ENCODE measurements at places on chromosomes 11 and 22.

GRCh38 chr11:67611165-67611564 is 4.4 kb downstream of the NDUFV1 start:
- no peak for DNase-seq

DNA sequence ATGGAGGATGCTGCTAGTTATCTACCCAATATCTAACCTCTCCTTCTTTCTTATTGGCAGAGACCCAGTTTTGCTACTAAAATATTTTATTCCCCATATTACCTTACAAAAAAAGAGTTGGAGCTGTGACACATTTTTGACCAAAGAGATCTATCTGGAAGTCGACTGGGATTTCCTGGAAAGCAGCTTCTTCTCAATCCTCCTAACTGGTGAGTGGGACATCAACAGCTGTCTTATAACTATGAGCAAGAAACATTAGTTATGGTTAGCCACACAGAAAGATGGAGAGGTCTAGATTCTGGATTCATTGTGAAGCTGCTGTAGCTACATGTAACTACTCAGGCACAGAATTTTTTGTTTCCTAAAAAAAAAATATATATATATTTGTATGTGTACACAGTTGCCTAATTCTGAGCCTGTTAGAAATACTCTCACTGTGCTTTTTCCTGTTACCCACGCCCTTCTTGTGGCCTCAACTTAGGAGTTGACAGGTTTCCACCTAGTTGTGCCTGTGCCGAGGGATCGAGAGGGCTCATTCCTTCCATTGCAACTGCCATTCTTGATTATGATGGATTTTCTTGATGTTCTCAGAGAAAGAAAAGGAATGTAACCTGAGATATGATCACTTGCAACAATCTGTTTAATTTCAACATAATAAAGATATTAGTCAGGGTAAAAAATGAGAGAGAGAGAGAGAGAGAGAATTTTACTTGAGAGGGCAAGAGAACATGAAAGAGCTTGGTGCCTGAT is 142.0 kb downstream of the SLC17A6 start:
- no peak for DNase-seq

- no peak for DNase-seq
Observed at GRCh38 chr11:123518496-123519054, 88.5 kb downstream of the GRAMD1B start.

- DNase-seq, result no peak
Observed at GRCh38 chr11:26964339-26964738, 29.6 kb upstream of the FIBIN start.

DNA sequence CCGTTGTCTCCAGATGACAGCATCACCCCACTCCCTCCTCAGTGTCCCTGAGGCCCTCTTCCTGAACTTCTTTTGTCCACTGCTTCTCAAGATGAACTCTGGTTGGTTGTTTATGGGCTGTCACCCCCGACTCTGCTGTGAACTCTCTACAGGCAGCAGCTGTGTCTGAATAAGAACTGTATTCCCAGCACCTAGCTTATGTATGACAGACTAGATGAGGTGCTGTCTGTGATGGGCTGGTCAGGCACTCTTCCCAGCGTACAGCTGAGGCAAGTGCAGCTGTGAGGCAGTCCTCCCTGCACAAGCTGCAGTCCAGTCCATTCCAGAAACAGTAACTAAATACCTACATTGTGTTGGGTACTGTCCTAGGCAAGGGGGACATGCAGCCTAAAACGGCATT is 111.4 kb upstream of the PITPNB start:
- DNase-seq, result no peak

GRCh38 chr11:72720784-72721183 is 31.4 kb downstream of the ARAP1 start:
- no peak for DNase-seq

GRCh38 chr11:9716275-9717039 is 52.6 kb downstream of the SWAP70 start:
- no peak for DNase-seq

DNA sequence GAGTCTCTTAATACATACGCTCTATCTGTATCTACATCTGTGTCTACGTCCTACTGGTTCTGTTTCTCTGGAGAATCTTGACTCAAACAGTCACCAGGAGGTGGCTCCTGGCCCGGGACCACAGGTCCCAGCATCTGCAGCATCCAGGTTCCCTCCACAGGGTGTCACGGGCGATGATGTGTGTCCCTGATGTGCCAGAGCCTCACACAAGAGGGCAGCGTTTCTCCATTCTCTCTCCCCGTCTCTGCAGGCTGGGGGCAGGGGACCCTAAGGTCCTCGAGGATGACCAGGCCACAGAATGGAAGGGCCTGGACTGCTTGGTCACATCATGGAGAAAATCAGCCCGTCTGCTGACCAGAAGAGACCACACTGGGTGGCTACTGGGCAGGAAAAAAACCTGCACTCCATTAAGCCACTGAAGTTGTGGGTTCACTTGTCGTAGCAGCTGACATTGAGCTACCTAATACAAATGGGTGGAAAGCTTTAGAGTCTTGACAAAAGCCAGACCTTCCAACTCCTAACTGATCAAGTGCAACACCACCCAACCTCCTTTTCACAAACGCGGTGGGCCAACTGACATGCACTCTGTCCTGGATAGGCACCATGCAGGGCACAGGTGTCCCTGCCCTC is 392.5 kb downstream of the CTTN start:
- no peak for DNase-seq

- DNase-seq, result no peak
Observed at GRCh38 chr11:65915821-65916251, 3.0 kb downstream of the C11orf68 start.

- no peak for DNase-seq
Observed at GRCh38 chr11:60933416-60934123, 9.3 kb downstream of the TMEM132A start.

GRCh38 chr11:129645943-129646342 is 169.7 kb upstream of the TMEM45B start:
- no peak for DNase-seq

DNA sequence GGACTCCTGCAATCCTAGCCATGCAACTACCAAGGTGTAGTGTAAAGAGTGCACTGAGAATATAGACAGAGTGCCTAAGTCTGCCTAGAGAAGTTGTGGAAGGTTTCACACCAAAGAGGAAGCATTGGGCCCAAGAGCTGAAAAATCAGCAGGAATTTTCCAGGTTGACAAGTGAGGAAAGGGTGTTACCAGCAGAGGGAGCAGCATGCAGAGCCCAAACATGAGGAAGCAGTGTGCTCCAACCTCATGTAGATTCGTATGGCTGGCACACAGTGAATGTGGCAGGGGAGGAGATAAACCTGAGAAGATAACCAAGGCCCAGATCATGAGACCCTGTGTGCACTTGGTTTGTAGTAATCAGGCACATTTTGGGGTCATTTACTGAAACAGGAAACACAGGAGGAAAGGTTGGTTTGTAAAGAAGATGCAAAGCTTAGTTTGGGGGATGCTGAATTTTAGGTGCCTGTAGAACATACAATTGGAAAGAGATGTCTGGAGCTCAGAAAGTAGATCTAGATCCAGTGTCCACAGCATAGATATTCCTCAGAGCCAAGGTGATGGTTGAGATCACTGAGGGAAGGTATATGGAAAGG is 1.7 kb downstream of the HPX start:
- peak; percentile 19 for DNase-seq

- no peak for DNase-seq
Observed at GRCh38 chr11:83158965-83159901, 2.3 kb downstream of the PCF11 start.

DNA sequence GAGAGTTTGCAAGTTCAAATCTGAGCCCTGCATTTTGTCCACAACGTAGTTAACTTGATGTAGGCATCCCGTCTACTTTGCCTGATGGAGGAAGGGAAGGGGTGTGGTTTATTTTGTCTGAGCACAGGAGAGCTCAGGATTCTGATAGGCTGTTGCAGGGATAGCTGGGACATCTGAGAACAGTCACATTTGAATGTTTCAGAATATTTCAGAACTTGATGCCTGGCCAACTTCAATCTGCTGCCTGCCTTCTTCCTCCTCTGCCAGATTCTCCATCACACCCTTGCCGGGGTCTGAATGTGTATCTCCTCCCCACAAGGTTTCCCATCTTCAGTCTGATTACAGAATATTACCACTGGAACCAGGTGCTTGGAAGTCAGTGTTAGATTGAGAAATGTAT is 51.6 kb downstream of the NTM start:
- no peak for DNase-seq

GRCh38 chr11:6395470-6396060 is 5.3 kb downstream of the SMPD1 start:
- DNase-seq, result no peak

- no peak for DNase-seq
Observed at GRCh38 chr11:117918366-117919255, 10.6 kb downstream of the TMPRSS13 start.

GRCh38 chr11:33997584-33998251 is 53.8 kb upstream of the CAPRIN1 start:
- DNase-seq, result no peak

- no peak for DNase-seq
Observed at GRCh38 chr11:11969380-11970215, 38.8 kb downstream of the DKK3 start.

DNA sequence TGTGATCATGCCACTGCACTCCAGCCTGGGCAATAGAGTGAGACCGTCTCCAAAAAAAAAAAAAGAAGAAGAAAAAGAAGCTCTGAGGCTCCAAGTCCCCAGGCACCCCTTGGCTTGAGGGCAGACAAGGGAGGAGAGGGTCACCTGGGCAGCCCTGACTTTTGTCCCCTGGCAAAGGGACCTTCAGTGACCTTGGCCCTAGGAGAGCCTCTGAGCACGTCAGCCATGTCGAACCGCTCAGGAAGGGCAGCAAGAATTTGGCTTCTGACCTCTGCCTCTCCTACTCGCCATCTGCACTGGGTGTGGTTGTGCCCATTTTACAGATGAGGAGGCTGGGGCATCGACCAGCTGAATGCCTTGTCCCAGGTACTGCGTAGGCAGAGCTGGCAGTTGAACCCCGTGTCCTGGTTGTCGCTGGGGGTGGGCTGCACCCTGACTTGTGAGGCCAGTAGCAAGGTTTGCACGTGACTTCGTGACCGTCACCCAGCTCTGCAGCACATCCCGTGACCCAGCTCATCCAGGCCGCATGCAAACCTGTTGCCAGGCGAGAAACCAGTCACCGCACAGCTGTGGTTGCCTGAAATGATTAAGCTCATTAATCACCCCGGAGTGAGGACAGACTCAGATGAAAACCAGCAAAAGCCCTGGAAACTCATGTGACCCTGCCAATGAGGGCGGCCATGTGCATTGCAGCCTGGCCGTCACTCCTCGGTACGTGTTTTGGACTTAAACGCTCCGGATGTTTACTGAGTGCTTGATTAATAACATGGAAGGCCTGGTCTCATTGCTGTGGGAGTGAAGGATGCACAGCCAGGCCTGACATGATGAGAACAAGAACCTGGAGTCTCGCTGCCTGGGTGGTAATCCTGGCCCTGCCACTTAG is 47.7 kb upstream of the PPP6R3 start:
- DNase-seq, result no peak

DNA sequence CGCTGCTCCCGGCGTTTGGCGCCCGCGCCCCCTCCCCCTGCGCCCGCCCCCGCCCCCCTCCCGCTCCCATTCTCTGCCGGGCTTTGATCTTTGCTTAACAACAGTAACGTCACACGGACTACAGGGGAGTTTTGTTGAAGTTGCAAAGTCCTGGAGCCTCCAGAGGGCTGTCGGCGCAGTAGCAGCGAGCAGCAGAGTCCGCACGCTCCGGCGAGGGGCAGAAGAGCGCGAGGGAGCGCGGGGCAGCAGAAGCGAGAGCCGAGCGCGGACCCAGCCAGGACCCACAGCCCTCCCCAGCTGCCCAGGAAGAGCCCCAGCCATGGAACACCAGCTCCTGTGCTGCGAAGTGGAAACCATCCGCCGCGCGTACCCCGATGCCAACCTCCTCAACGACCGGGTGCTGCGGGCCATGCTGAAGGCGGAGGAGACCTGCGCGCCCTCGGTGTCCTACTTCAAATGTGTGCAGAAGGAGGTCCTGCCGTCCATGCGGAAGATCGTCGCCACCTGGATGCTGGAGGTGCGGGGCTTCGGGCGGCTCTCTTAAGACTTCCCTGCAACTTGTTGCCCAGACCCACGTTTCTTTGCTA is at the start of gene CCND1:
TSS of gene CCND1 (plus strand) at position 162 of the 587 bp plus-strand sequence. CDS start at position 320, 158 bp downstream.
- DNase-seq, result no peak

DNA sequence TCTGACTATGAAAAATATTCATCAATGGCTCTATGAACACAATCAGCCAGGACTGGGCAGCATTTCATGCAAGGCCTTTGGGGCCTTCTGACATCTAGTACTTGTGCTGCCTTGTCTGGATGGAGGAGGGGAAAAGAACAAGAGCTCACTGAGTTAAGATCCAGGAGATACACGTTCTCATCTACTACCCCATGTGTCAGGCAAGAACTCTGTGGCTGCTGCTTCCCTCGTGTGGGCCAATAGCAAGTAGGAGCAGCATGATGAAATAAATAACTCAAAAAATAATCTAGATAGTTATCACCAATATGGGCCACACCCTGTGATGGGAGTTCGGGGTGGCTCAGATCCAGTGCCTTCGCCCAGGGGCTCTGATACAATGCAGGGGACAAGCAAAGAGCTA is 7.3 kb downstream of the KCNE3 start:
- DNase-seq, result no peak

- no peak for DNase-seq
Observed at GRCh38 chr22:38744981-38745380, 10.8 kb downstream of the SUN2 start.

DNA sequence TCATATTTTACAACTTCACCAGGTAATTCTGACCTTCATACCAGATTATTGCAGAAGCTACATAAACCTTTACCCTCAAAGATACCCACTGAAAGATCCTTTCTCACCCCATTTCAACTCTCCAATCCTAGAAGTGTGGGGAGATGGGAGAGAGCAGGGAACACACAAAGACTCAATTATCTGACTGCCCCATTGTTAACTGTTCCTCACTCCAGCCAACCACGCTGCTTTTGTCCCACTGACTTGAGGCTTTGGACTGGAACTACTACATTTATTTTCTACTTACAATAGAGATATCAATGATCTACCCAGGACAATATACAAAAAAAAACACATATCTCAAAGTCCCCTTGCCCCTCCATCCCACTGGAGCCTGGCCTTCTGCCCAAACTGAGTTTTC is 44.7 kb upstream of the SLN start:
- no peak for DNase-seq

- no peak for DNase-seq
Observed at GRCh38 chr11:116179401-116179800, 593.4 kb downstream of the BUD13 start.

- no peak for DNase-seq
Observed at GRCh38 chr22:43554694-43555365, 143.0 kb downstream of the MPPED1 start.

DNA sequence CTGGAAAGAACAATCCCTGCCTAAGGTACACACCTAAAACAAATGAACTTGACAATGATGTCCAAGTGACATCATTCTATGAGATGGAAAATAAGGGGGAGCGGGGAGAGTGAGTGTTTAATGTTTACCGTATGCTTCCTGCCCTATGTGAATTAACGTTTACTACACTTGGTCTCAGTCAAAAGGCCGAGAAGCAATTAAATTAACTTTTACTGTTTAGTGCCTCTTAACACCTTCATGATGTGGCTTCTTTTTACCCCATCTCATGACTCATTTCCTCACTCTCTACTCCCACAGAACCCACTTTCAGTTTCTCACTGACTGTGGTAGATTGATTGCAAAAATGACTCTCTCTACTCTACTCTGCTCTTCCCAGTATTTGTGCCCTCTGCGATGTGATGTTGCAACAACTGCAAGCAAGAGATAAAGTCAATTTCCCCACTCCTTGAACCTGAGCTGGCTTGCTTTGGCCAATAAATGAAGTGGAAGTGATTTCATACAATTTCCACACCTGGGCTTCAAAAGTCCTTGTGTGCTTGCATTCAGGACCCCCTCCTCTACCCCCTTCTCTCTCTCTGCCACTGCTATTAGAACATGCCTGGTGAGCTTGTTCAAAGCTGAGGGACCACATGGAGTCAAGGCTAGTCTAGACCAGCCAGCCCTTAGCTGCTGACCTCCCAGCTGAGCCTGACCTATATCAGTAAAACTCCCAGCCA is 11.6 kb upstream of the ALKBH3 start:
- DNase-seq, result no peak

Data from NCI-H2107 (cell line).